Left lobe of liver (tissue), 2 donors: ENCODE measurements at places on chromosomes 3 and 15.

- DNase-seq: no peak
Observed at GRCh38 chr3:149678351-149678950, 20.6 kb upstream of the WWTR1 start.

DNA sequence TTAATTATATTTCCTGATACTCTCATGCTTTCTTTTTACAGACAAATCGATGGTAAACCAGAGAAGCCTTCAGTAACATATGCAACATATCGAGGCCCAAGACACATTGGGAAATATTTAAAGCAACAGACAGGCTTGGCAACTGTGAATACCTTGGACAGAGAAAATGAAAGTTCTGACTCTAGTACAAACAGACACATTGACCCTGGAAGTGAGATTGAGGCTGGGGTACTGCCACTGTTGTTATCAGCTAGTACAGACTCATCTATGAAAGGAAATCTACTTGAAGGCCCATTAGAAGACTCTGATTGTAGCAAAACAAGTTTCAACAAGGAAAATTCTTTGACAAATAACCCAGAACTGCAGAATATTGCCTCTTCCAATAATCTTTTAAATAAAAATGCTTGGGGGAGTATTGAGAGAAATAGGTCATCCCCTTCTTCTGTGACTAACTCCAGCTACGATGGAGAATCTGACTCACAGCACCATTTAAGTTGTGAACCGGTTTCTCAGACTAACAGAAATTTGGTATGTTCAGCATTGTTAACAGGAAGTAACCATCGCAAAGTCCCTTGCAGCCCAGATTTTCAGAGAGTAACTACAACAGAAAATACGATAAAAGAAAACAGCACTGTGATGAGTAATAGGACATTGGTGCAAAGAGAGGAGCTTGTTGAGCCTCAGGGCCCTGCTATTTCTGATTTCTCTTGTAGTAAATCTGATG, 50.2 kb downstream of the CRYBG3 start:
- no peak for DNase-seq

DNA sequence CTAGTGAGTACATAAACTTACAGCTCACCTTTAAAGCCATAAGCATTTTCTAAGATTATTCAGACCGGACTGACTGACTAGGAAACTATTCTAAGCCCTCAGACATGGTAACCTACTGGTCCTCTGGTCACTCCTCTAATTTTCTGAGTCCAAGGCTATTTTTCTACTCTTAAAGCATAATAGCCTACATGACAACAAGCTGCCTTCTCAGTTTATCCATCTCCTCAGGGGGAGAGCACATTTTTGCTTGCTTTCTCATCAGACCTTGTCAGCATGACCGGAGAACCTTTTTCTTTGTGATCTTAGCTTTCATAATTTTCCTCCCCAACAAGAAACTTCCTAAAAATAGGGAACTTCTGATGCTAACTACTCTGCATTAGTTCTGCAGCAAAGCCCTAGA, 38.4 kb downstream of the UBP1 start:
- DNase-seq: no peak

DNA sequence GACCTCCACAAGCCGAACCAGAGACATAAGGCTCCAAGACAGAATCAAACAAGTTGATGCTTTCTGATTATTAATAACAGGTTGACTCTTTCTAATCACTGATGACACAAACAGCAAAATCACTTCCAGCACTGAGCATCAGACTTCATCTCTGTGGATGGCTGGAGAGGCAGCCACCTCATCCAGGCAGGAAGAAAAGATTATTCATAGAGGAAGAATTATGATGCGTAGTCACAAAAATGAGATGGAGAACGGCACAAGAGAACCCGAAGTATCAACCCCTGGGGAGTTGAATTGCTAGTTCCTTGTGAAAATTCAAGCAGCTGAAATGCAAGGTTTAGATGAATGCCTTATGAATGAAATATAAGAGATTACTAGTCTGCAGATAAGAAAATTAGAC, 49.9 kb upstream of the LMCD1 start:
- no peak for DNase-seq

GRCh38 chr3:10757821-10758130, 58.3 kb upstream of the SLC6A11 start:
- DNase-seq: no peak

DNA sequence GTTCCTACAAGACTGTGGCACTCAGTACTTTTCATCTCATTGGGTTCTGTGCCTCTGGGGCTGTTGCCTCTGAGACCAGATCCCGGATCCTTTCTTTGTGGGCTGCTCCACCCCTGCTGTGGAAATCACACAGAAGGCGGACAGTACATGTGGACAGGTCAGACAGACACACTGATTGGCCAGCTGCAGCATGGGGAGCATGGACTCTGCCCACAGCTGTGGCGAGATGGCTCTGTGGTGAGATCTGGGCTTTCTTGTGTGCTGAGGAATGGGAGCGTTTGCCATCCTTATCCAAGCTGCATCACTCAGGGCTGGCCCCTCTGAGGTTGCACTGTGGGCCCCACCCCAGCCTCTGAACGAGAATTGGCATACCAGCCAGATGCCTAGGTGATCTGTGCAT, 147.0 kb downstream of the APBA2 start:
- DNase-seq: no peak

DNA sequence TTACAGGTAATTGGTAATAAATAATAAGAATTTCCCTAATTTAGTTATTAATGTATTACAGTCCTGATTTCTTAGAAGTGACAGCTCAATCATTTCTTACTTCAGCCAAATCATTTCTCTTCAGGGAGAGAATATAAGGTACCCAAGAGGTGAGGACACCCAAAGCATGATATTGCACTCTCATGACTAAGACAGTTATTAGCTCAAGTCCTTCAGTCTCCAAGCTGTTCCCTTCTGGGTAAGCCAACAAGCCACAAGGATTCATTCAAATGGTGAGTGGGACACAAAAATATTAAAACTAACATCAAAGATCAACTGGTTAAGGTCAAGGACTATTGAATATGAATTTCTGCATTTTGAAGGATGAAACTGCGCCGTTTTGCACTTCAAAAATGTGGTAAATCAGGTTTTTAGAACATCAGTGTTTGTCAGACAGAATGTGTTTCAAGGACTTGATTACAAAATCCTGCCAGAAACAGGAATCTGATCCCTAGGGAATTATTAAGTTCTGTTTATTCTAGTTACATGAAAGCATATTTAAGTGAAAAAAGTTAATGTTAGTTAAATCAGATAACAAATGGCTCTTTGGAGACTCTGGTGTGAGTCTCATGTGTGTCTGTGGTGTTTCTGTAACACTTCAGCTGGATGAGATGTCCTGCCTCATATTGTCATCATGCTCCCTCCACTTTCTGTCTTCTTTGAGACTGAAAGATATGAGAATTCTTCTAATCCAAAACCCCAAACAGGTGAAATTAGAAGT, 101.7 kb upstream of the COL8A1 start:
- DNase-seq: no peak

- no peak for DNase-seq
Observed at GRCh38 chr15:34116620-34117019, 14.7 kb downstream of the PGBD4 start.

DNA sequence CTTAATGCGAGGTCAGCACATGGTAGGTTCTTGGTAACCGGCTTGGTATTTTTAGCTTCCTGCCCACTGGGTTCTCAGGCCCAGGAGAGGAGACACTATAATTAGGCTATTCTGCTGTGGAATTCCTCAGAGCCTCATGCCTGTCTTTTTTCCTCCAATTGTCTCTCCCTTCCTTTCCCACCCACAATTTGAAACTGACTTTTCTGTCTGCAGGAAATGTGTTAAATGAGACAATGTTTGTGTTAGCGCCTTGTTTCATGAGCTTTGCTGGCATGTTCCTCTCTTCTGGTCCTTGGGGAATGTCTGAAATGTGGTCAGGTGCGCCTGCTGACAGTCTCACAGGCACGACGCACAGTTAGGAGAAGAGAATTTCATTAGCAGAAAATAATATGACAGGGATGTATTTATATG, 223.6 kb upstream of the CTNNB1 start:
- no peak for DNase-seq

DNA sequence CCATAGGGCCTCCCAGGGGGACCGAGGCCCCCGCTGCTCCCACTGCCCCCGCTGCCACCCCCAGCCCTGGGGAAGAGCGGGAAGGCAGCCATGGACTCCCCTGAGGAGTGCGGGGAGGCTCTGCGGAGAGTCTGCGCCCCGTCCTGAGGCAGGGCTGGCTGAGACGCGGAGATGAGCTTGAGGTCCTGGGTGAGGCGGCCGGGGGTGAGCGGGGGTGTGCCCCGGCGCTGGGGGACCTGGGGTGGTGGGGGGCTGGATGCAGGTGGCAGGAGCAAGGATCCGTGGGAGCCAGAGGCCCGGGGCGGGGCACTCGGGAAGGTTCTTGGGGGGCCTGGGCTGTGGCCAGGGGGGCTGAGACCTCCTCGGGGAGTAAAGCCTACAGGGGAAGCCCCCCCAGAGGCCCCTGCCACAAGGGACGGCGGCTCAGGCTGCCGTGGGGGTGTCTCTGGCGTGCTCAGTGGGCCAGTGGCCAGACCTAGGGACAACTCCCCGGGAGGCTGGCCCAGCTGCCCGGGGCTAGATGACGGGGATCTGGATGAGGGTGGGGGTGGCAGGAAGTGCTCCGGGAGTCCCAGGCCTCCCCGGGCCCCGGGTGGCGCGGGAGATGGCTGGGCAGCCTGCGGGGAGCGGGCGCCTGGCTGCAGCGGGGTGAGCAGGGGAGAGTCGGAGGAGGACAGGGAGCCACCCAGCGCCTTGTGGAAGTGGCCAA, 45.9 kb downstream of the HCN4 start:
- no peak for DNase-seq

GRCh38 chr3:51686512-51687215, 15.6 kb downstream of the TEX264 start:
- DNase-seq: no peak

GRCh38 chr3:109033000-109033660, 79.5 kb upstream of the GUCA1C start:
- no peak for DNase-seq

- no peak for DNase-seq
Observed at GRCh38 chr3:140288595-140288994, 353.6 kb downstream of the CLSTN2 start.

DNA sequence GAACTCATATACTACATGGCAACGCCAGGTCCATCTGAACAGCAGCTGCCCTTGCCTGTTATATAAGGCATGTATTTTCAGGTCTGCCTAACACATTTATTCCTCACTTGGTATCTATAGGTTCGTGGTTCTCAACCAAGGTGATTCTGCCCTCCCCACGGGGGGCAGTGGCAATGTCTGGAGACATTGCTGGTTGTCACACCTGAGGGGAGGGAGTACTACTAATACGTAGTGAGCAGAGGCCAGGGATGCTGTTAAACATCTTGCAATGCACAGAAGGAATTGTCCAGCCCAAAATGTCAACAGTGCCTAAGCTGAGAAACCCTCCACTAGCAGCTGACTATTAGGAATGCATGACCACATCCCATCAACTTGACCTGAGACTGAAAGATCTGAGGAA, 32.6 kb downstream of the ADAMTS9 start:
- DNase-seq: no peak

DNA sequence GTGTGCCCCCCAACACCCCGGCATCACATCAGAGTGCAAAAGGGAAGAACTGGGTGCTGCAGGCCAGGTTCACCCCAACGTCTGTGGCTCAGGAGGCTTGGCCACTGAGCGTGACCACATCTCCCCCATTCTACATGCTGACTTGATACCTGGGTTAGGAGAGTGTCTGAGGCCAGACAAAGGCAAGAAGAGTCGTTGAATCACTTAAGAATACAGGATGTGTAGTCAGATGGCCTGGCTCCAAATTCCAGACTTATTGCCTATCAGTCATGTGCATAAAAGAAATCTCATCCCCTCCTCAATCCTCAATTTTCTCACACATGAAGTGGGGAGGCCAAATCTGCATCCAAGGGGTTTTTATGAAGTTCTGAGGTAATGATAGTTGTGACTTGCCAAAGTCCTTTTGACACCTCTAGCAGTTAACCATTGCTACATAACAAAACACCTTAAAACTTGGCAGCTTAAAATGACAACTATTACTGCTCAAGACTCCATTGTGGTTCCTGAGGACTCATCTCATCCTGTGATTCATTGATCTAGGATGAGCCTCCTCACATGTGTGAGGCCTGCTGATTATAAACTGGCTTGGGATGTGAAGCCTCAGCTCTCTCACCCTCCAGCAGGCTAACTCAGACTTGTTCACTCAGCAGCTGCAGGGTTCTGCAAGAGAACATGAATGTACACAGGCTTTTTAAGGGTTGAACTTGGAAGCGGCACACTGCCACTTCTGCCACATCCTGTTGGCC, 138.8 kb upstream of the TLE3 start:
- DNase-seq: no peak

DNA sequence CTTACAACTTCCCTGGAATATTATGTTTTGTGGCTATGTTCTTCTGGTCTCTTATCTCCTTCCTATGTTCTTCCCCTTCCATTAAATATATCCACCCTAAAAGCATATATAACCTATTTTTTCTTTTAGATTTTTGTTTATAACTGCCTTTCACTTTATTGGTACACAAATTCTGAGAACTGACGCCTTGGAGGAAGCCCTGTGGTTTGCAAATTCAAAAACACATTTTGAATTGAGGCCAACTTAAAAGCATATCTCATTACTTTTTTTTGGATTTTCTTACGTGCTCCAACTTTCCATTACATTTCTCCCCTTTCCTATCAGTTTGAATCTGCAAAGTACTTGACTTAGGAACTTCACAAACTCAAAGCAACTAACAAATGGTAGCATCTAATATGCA, 15.3 kb upstream of the COLQ start:
- no peak for DNase-seq

DNA sequence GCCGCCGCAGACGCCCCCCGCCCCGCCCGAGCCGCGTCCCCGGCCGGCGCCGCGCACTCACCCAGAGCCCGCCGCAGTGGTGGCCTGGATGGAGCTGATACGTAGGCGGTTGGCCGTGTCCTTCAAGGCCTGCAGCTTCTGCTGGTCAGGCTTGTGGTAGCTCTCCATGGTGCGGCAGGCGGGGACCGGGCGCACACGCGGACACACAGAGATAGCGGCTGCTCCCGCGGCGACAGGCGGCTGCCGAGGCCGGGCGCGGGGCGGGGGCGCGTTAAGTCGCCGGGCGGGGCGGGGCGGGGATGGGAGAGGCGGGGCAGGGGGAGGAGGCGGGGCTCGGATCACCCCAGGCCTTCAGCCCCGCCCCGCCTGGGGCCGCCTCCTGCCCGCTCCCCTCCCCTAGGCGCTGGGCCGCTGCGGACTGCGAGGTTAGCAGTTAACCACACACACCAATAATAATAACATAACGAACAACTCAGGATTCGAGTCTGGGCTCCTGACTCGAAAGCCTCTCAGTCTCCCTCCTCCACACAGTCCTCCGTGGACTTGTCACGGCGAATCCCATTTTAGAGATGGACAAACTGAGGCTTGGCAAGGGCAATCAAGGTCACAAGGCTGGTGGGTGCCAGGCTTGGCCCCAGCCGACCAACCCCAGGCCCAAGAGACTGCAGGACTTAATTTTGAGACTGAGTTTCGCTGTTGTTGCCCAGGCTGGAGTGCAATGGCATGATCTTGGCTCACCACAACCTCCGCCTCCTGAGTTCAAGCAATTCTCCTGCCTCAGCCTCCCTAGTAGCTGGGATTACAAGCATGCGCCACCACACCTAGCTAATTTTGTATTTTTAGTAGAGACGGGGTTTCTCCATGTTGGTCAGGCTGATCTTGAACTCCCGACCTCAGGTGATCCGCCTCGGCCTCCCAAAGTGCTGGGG, at the start of gene TKT:
Gene TKT, minus strand, starts transcription at position 248 of the 929 bp plus-strand sequence. Its CDS starts 80 bp downstream, at position 168.
- DNase-seq: peak; percentile 89
